CD4-positive, alpha-beta T cell treated with Interferon alpha-2 for 1 hour (primary cell): ENCODE measurements at places on chromosomes 2 and 18.

DNA sequence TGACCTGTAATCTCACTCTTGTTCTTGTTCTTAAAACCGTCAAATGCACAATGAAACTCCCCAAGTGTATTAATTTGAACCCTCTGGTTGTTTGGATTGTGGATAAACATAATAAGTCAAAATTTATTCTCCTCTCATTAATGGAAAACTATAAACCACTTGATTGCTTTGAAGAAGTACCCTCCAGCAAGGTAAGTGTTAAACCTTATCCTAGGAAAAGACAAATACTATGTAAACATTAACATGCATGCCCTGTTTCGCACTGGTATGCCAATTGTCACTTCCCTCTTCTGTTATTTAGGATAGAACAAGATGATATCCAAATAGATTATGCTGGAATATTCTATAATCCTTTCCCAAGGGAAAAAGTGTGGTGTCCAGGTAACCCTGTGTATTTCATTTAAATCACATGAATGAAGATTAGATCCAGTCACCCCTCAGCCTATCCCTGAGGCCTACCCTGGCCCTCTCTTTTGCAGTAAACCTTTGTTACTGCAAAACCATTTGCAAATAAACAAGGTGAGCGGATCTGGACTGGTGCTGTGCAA is 1.3 kb downstream of the ADI1 start:
- DNase-seq = no peak

DNA sequence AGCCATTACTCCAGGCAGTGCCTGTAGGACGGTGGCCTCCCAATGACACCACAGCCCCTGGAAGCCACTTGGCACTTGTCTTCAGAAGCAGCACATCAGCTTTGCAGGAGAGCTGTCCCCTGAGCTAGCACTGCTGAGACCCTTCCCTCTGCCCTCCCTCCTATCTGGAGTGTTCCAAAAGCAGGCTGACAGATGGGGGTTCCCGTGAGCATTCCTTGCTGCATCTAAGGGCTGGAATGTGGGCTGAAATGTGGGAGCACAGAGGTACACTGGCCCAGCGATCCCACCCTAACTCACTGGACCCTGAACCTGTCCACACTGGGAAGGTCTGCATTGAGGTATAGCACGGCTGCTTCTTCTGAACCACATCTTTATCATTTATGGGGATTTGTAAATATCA is 230.1 kb downstream of the ANAPC1 start:
- no peak for DNase-seq

DNA sequence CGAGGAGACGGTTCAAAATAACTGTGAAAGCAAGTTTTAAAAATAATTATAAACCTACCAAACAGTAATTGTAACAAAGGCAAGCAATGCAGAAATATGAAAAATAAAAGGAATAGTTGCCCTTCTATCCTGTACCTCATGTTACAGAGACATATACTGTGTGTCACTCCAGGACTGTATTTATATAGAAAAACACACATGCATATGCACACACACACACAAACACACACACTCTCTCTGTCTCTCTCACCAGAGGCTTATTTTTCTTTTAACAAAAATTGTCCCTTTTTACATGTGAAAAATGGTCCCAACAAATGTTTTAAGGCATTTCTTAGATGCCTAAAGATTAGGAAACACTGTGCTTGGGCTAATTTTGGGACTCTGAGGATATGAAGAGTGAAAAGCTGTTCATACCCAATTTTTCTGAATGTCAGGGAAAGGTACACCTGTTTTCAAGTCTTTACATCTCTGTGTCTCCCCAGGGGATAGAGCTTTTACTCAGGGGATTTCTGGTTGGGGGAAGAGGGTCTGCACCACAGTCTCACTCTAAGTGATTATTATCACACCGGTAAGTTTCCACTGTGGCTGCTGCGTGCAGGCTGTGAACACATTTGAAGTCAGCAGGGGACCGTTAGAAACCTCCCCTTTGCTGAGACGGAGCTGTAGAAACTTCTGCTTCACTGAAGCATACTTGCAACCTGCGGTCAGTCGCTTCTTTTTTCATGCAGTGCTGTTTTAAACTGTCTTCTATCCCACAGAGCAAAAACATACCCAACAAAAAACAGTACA is 51.4 kb upstream of the SPAG16 start:
- DNase-seq = peak; percentile 49

GRCh38 chr18:22466608-22467395 is 49.1 kb upstream of the CTAGE1 start:
- DNase-seq = no peak

DNA sequence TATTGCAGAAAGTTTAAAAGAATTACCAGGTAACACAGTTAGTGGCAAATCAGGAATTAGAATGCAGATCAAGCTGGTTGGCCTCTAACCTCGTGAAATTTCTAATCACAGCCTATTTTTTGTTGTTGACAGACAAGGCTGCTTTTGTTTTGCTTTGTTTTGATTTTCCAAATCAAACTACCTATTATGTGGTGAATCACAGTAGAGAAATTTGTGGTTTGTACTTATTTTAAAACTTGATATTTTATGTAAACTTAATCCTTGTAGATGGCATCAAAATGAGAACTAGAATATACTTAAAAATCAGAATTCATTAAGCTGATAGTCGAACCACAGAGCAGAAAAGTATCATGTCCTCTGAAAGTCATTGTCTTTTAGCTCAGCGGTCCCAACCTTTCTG is 258.1 kb downstream of the CTNNA2 start:
- DNase-seq = no peak

DNA sequence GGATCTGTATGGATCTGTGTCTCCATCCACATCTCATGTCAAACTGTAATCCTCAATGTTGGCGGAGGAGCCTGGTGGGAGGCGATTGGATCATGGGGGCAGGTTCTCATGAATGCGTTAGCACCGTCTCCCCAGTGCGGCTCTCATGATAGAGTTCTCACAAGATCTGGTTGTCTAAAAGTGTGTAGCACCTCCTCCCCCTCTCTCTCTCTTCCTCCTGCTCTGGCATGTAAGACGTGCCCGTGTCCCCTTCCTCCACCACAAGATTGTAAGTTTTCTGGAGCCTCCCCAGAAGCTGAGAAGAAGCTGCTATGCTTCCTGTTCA is 55.0 kb upstream of the ROCK2 start:
- no peak for DNase-seq

DNA sequence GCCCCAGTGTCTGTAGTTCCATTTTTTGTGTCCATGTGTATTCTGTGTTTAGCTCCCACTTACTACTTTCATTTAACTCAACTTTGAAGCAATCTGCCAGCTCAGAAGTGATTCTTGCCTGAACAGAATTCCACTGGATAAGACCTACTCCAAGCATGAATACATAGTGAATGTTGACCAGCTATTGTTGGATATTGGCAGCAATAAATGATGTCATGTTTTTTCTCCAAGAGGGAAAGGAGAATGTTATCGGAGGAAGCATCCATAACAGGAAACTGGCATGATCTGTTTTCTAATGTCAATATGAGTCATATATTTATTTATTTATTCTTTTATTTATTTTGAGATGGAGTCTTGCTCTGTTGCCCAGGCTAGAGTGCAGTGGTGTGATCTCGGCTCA is 36.8 kb upstream of the TRAPPC8 start:
- DNase-seq = no peak

GRCh38 chr2:128662051-128662471 is 343.4 kb upstream of the HS6ST1 start:
- no peak for DNase-seq

DNA sequence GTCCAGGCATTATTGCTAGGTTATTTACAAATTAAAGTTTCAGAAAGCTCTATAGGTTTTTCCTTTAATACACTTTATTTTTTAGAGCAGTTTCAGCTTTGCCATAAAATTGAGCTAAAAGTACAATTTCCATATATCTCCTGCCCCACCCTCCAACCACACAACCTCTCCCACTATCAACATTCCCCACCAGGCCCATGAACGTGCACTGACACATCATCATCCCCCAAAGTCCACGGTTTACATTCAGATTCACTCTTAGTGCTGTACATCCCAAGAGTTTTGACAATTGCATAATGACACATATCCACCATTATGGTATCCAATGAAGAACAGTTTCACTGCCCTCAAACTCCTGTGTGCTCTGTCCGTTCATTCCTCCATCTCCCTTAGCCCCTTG is 139.4 kb downstream of the NBAS start:
- no peak for DNase-seq

GRCh38 chr2:240631548-240632305 is 6.4 kb downstream of the GPR35 start:
- no peak for DNase-seq

DNA sequence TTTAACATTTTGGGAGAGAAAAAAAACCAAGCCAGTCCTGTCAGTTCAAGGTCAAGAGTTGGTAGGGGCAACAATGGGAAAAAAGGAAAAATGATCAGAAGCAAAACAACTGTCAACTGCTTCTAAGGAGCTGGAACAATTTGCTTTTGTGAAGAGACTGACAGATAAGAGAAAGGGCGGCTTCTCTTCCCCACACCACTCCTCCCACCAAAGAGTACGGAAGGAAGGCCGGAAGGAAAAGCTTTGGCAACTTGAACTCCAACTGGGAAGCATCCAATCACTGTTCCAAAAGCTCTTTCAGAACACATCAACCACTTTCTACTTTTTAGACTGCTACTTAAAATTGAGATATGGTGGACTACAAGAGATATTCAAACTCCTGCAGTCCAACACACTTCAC is 57.8 kb upstream of the NFU1 start:
- DNase-seq = no peak

DNA sequence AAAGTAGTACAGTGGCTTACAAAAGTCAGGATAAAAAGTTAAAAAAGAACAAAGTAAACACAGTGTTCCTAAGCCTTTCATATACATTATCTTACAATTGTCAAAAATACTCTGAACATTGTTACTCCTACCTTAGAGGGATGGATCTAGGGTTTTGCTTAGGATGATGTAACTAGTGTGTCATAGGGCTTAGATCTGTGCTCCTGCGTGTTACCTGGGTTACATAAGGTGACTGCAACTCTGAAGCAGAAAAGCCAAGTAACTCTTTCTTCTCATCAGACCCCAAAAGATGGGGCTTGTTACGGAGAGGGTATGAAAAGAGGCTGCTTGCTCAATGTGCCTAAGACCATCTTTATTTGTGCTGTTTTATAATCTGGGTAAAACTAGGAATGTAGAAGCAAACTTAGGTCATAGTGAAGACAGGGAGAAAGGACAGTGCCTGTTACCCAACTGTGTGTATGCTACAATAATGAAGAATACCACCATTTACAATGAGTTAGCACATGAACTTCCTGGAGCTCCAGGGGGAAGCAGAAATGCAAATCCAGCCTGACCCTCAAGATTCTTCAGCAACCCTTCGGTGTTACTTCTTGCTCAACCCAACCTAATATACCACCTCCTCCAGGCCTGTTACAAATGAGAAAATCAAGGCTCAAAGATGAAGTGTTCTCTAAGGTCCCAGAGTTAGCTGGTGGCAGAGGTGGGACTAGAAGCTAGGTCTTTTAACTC is 42.0 kb upstream of the STK17B start:
- DNase-seq = peak; percentile 32

DNA sequence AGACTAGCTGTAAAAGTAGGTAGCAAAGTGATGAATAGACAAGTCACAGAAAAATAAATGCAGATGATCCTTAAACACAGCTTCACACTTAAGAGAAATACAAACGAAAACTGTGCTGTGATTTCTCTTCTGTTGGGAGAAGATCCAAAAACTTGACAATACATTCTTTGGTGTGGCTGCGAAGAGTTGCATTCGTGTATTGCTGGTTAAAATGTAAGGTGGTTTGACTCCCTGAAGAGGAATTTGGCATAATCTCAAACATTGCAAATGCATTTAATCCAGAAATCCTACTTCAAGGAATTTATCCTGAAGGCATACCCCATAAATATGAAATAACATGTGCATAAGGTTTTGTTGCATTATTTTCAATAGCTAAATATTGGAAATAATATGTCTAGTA is 7.1 kb downstream of the CCNYL1 start:
- DNase-seq = no peak

DNA sequence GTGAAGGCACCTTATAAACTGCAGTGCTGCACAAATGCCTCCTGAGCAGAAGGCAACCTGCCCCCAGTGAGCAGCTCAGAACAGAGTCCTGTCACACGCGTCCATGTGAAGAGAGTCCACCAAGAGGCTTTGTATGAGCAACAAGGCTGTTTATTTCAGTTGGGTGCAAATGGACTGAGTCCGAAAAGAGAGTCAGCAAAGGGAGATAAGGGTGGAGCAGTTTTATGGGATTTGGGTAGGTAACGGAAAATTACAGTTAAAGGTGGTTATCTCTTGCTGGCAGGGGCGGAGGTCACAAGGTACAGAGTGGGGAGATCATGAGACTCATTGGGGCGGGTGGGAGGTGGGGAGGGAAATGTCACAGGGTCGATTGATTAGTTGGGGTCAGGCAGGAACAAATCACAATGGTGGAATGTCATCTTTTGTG is 53.4 kb upstream of the RALBP1 start:
- no peak for DNase-seq
